ENCODE measurements at places on chromosomes 4 and X.

DNA sequence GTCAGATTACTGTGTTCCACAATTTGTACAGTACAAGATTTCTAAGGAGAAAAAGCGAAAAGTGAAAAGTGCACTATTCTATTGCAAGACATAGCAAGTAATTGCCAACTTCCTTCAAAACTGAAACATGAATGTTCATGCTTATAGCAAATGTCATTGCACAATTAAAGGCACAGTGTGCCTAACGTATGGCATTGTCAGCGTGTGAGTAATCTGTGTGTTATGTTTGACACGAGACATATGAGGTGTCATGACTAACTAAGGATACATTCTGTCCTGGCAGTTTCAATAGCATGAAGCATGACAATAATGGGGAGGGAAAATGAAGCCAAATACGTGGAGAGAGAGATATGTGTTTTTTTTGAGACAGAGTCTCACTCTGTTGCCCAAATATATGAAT, 33.6 kb upstream of the TBC1D9 start:
- DNase-seq: no peak

DNA sequence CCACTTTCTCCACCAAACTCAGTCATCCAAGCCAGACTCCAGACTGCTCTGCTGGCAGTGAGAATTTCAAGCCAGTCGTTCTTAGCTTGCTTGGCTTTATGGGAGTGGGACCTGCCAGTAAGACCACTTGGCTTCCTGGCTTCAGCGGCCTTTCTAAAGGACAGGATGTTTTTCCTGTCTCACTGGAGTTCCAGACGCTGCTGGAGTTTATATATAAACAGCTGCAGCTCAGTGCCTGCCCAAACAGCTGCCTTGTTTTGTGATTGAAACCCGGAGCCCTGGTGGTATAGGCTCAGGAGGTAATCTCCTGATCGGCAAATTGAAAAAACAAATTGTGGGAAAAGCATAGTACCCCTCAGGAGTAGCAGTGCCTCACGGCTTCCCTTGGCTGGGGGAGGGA, 1165.8 kb upstream of the ADGRL3 start:
- DNase-seq: no peak

DNA sequence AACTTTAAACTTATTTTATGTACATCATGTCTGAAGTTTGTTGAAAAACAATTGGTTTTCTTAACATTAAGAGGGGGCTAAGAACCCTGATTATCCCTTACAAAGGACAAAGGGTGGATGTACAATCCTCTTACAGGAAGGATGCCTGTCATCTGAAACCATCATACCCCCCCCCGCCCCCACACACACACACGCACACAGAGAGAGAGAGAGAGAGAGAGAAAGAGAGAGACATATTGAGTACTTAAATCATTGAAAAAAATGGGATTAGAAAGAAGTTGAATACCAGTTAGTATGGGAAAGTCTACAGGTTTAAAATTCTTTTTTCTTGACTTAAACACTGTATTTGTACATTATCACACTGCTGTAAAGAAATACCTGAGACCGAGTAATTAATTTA, 10.9 kb upstream of the PGM2 start:
- DNase-seq: no peak

GRCh38 chr4:185304541-185304940, 91.2 kb downstream of the LRP2BP start:
- DNase-seq: no peak

- DNase-seq: no peak
Observed at GRCh38 chrX:95101851-95102390, 1427.9 kb downstream of the FAM133A start.

DNA sequence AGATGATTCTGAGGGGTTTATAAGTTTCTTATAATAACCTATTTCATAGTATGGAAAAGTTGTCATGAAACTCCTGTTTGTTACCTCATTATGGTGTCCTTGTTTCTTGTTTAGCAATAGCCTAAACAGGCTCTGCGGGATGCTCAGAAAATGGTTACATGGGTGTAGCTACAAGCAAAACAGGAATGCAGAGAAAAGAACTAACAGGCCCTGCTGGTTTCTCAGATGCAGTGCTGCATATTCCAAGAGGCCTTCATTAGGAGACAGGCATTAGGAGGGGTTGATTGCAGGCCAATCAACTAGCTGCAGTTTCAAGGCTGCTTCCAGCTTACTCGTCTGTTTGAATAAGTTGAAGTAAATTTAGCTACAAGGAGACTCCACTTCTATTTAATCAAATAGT, 37.6 kb upstream of the HPGD start:
- DNase-seq: no peak

- DNase-seq: no peak
Observed at GRCh38 chr4:165874791-165875371, 1.8 kb downstream of the TLL1 start.

- DNase-seq: no peak
Observed at GRCh38 chrX:120021927-120022326, 55.6 kb downstream of the RHOXF2B start.

GRCh38 chr4:109355835-109356234, 53.4 kb upstream of the COL25A1 start:
- DNase-seq: no peak

DNA sequence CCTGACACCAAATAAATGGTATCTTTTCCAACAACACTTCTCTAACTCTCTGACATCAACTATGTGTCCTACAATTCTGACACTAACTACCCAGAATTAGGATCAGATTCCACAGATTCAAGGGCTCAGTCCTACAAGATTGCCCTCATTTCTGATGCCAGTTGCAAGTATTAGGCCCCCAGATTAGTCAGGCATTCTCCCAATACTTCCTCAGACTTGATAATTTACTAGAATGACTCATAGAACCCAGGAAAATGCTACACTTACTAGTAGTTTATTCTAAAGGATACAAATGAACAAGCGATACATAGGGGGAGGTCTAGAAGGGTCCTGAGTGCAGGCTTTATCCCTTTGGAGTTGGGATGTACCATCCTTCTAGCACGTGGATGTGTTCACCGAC, 8.5 kb downstream of the TIGD2 start:
- no peak for DNase-seq

DNA sequence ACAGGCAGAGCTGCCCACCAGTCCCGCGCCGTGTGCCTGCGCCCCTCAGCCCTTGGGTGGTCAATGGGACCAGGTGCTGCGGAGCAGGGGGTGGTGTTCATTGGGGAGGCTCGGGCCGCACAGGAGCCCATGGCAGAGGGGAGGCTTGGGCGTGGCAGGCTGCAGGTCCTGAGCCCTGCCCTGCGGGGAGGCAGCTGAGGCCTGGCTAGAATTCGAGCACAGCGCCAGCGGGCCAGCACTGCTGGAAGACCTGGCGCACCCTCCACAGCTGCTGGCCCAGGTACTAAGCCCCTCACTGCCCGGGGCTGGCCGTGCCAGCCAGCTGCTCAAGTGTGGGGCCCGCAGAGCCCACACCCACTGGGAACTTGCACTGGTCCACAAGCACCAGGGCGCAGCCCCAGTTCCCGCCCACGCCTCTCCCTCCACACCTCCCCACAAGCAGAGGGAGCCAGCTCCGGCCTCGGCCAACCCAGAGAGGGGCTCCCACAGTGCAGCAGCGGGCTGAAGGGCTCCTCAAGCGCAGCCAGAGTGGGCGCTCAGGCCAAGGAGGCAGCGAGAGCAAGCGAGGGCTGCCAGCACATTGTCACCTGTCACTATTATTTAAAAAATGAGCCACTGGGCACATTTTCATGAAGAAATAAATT, 645.8 kb downstream of the CENPC start:
- DNase-seq: no peak

GRCh38 chrX:69551421-69552009, 47.4 kb downstream of the NALF2 start:
- DNase-seq: no peak

GRCh38 chr4:184825141-184825895, 450 bp downstream of the ACSL1 start:
- DNase-seq: no peak

DNA sequence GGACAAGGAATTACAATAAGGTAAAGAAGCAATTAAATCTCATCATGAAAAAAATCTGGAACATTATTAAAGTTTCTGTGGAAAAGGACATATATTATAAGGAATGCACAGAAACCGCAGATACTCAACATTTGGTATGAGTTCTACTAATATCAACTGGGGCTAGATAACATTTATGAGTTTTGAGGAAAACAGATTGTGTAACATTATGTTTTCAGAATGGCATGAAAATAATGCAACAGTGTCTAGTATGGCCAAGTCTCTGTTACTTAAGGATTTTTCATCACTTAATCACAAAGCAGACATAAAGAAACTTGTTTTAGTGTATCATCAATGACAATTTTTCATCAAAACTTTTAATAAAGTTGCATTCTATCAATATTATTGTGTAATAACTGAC, 785.0 kb downstream of the GLUD2 start:
- no peak for DNase-seq

DNA sequence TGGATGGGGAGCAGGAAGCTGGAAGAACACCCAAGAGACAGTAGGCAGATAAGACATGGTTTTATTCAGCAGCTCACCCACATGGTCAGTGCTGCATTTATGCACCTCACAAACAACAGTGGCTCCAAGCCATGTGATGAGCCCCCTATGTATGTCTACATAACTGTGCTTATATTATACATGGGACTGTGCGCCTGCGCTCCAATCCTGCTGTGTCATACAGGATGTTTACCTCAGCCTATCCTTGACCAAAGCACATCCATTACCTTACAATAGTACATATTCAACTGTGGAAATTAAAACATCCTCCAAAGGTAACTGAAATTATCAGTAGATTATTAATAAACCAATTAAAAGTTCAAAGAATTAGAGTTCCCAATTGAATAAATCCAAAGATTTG, 44.1 kb upstream of the SGMS2 start:
- DNase-seq: no peak
